Stimulated activated naive CD8-positive, alpha-beta T cell treated with anti-CD3 and anti-CD28 coated beads, Interleukin-15, amount 100 ng/mL, for 72 hours (primary cell): ENCODE measurements at places on chromosomes 11 and 22.

DNA sequence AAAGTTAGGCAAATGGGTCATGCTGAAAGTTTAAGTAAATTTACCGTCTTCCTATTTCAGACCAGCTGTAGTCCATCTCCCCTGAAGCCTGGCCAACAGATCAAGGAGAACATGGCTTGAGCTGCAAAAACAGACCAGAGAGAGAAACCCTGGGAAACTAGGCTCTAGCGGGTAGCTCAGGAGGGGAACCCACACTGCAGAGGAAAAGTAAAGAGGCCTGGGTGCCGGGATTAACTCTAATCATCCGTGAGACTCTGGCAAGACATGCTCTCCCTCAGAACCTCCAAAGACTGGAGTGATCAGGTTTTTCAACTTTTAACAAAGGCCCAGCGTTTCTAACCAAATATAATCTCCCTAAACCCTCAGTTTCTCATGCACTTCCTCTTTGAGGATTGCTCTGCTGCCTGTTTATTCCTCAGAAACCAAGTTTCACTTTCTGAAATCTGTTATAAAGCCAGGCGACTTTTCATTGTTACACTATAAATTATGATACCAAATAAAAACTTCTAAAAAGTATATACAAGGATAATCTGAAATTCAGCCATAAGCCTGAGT, 67.5 kb downstream of the GAB2 start:
- no peak for DNase-seq

DNA sequence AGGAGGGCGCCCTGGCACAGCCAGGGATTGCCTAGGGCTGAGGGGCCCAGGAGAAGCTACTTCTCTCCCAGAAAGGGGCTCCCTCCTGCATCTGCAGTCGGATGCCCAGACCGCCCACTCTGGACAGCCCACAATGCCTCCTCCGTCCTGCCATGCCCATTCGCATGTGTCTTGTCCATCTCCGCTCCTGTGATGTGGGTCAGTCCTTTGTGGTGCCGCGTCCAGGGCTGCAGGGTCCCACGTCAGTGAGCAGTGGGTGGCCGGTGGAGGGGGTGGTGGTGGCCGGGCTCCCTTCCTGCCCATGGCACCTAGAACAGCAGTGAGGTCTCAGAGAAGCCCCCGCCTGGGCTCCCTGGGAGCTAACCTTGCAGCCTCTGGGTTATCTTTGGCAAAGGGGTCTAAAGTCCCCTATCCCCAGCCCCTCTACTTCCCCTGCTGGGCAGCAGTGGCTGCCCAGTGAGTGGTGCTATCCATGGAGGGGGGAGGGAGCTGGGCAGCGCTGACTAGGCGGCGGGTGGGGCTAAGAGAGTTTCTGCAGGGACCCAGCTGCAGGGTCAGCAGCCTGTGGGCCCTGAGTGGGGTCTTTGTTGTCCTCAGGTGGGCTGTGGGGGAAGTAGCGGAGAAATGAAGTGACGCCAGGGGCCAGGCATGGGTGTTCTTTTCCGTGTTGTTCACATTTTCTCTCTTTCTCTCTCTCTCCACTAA, 41.1 kb downstream of the KCNC1 start:
- DNase-seq: no peak

GRCh38 chr11:79940165-79940564, 499.3 kb upstream of the TENM4 start:
- DNase-seq: no peak

- no peak for DNase-seq
Observed at GRCh38 chr22:26673486-26673885, 16.1 kb downstream of the MIAT start.

DNA sequence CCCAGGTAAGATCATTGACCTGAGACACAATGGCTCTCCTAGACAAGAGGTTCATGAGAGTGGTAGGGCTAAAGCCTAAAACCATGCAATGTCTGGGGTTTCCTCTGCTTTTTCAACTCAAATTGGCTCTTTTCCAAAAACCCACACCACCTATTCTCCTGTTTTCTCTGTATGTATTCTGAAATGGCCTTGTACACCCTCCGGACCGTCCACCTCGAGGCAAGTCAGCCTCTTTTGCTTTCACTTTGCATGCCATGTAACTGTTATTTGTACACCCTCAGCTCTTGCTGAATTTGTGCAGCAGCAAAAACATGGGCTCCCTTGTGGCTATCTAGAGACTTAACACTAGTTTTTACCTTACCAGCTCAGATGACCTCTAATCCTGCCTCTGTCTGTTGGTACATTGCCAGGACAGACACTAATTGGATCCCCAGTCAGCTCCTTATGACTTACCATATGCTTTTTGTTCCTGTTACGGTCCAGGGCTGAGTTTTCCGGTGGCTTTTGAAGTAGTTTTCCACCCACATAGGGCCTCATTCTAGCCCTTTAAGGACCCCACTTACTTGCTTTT, 288.0 kb downstream of the SBF2 start:
- DNase-seq: no peak

DNA sequence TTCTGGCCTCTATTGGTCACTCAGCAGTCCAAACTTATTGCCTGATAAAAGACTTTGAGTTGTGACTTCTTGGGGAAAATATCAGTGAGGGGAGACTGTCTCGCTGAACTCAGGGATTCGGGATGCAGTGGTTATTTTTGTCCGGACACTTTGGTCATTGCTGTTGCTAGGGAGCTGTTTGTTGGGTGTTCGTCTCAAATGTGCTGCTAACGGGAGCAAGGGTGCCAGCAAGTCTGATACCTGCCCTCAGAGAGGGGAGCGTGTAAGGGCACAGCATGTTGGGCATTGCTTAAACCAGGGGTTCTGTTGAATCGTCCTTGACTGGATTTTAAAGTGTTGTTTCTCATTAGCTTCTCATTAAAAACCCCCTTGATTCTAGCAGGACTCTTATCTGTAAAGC, 49.2 kb upstream of the SLC25A18 start:
- no peak for DNase-seq

GRCh38 chr11:134098566-134099184, 29.8 kb downstream of the JAM3 start:
- DNase-seq: no peak

GRCh38 chr11:134071766-134072402, 3.0 kb downstream of the JAM3 start:
- DNase-seq: no peak

DNA sequence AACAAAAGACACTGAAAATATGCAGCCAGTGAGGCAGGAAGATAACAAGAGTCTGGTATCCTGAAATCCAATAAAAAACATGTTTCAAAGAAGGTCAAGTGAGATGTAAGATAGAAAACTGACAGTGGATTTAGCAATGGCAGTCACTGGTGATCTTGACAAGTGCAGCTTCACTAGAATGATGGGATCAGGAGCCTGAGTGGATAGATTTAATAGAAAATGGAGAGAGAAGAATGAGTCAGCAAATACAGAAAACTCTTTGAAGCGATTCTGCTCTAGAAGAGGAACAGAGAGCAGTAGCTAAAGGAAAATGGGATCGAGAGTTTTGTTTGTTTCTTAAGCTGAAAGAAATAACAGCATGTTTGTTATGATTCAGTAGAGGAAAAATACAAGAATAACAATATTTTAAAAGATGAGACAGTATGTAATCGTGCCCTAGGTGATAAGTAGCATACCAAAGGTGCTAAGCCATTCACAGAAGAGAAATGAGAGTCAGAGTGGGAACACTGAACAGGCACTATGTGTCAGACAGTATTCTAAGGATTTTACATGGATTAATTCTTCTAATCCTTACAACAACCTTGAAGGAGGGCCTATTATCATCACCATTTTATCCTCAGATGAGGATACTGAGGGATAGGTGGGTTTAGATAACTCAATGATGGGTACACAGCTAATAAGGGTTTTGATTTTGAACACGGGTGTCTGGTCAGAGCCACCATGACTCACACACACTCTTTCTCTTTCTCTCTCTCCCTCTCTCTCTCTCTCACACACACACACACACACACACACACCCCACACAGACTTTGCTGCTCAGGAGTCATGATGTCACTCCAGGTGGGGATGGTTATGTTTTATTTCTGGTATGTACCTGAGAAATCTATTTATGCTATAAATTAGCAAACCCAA, 36.3 kb downstream of the MRE11 start:
- DNase-seq: no peak

GRCh38 chr22:37077802-37078448, 26.4 kb downstream of the KCTD17 start:
- DNase-seq: peak; percentile 87

GRCh38 chr11:67369801-67370284, 3.6 kb downstream of the CLCF1 start:
- no peak for DNase-seq

DNA sequence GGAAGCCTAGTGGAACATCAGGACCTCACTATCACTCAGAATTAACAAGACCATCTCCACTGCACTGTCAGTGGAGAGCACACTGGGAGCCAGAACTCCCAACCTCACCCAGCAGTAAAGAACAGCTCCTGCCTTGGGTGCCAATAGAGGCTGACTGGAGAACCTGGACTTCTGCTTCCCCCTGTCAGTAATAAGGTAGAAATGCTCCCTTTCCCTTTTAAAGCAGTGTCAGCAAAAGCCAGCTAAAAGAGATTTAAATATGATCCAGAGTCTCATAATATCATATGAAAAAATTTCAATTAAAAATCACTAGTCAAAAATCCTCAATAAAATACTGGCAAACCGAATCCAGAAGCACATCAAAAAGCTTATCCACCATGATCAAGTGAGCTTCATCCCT, 82.8 kb downstream of the SPATA19 start:
- DNase-seq: no peak

GRCh38 chr22:42865536-42865935, 8.5 kb upstream of the ARFGAP3 start:
- DNase-seq: no peak

DNA sequence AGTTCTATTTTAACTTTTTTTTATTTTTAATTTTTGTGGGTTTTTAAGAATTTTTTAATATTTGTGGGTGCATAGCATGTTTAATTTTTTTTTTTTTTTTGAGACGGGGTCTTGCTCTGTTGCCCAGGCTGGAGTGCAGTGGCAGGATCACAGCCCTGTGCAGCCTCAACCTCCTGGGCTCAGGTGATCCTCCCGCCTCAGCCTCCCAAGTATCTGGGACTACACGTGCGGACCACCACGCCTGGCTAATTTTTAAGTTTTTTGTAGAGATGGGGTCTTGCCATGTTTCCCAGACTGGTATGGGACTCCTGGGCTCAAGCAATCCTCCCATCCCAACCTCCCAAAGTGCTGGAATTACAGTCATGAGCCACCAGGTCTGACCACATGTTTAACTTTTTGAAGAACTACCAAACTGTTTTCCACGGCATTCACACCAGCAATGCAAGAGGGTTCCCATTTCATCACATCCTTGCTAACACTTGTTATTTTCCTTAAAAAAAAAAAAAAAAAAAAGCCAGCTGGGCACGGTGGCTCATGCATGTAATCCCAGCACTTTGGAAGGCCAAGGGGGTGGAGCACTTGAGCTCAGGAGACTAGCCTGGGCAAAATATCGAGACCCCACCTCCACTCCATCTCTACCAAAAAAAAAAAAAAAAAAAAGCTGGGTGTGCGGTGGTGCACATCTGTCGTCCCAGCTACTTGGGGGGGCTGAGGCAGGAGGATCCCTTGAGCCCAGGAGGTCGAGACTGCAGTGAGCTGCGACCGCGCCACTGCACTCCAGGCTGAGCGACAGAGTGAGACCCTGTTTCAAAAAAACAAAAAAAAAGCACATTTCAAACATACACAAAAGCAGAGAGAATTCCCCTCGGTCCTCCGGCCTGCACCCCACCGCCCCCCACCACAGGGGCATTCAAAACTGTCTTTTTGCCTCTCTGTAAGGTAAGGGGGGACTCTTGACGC, 16.7 kb upstream of the TXNRD2 start:
- no peak for DNase-seq

- DNase-seq: no peak
Observed at GRCh38 chr11:32255841-32256240, 165.0 kb downstream of the RCN1 start.

- DNase-seq: no peak
Observed at GRCh38 chr22:26953012-26953883, 295.9 kb downstream of the MIAT start.

GRCh38 chr22:21064917-21065864, 19.4 kb downstream of the LRRC74B start:
- no peak for DNase-seq

DNA sequence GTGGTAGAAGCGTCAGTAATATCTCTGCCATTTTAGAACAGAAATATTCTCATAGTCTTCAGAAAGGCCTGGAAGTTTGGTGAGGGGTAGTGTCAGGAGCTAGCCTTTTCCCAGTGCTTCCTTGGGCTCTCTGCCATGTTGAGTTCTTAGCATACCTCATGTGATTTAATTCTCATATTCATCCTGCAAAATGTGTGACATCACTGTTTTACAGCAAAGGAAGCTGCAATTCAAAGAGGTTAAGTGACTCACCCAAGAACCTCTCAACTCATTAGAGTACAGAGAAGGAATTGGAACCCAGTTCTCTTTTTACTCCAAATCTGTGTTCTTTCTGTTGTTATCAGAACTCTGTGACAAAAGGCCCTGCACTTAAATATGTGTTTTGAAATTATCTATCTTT, 72.1 kb downstream of the RNF169 start:
- no peak for DNase-seq

GRCh38 chr11:64181506-64182411, 4.2 kb upstream of the STIP1 start:
- DNase-seq: peak; percentile 63

- no peak for DNase-seq
Observed at GRCh38 chr11:19766206-19766605, 53.6 kb downstream of the NAV2 start.
